Endodermal cell (in vitro differentiated cells): ENCODE measurements at places on chromosomes 12 and 14.

DNA sequence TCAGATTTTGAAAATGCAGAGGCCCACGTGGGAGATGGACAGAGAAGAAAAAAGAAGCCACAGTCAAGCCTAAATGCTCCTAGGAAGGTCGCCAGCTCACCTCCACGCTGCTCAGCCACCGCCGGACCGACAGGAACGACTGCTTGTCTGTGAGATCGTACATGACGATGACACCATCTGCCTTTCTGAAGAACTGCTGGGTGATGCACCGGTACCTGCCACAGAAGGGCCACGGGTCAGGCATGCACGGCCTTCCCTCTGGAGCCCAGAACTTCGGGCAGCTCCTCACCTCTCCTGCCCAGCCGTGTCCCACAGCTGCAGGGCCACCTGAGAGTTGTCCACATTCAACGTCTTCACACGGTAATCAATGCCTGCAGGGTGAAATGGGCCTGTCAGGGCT, 125.6 kb downstream of the CRACR2A start:
- DNase-seq: no peak

GRCh38 chr12:29053567-29053966, 95.5 kb upstream of the FAR2 start:
- DNase-seq: no peak

DNA sequence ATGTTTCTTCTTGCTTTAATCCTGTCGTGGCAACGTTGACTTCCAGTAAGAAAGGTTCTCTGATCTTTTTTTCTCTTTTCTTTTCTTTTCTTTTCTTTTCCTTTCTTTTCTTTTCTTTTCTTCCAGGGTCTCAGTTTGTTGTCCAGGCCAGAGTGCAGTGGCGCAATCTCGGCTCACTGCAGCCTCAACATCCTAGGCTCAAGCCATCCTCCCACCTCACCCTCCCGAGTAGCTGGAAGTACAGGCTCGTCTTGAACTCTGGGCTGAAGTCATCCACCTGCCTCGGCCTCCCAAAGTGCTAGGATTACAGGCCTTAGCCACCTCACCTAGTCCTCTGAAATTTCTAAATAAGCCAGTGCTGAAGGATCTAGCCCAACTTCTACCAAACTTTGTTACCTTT, 1.3 kb upstream of the MAP3K9 start:
- DNase-seq: peak; percentile 47

DNA sequence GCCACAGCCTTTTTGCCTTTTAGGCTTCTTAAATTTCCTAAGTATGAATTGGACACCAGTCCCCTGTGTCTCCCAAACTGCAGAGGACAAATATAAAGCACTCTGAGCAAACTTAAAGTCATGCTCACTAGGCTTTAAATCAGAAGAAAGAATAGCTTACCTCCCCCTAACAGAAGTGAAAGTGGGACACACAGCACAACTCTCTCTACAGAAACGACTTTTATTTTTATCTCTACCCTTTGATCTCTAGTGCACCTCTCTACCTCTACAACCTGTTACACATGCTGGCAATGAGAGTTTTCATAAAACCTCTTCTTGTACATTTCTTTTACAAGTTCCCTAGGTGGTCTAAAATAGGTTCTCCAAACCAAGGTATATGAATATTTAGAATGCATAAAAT, 19.7 kb downstream of the IAPP start:
- DNase-seq: no peak

GRCh38 chr12:14779834-14780233, 23.4 kb downstream of the WBP11 start:
- no peak for DNase-seq

GRCh38 chr14:56125772-56126636, 7.8 kb downstream of the PELI2 start:
- DNase-seq: no peak

GRCh38 chr14:103029936-103030335, 27.4 kb downstream of the CDC42BPB start:
- no peak for DNase-seq

DNA sequence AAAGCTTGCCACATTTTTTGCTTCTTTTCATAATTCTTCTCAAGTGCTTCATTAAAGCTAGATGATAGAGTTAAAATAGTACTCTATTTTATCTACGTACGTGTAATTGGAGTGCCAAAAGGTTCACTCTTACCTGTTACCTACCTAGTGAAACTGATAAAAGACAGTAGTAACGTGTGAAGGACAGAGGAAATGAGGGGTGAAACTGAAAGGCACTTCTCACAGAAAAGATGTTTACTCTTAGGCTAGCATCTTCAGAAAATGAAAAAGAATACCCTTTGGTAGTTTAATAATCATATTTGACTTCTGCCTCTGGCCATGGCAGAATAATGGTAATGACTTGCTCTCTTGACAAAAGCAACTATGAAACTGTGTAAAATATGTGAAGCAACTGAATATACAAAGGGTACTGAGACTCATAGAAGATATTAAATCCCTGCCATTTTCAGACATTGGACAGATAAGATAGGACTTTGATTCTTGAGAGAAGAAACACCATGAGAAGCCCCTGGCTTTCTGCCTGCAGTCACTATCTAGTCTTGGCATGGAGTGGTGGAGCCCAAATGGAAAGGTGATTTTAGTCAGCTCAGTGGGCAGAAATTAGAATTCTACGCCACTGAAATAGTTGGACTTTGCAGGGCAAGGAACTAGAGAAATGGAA, 6.3 kb upstream of the EVL start:
- no peak for DNase-seq

DNA sequence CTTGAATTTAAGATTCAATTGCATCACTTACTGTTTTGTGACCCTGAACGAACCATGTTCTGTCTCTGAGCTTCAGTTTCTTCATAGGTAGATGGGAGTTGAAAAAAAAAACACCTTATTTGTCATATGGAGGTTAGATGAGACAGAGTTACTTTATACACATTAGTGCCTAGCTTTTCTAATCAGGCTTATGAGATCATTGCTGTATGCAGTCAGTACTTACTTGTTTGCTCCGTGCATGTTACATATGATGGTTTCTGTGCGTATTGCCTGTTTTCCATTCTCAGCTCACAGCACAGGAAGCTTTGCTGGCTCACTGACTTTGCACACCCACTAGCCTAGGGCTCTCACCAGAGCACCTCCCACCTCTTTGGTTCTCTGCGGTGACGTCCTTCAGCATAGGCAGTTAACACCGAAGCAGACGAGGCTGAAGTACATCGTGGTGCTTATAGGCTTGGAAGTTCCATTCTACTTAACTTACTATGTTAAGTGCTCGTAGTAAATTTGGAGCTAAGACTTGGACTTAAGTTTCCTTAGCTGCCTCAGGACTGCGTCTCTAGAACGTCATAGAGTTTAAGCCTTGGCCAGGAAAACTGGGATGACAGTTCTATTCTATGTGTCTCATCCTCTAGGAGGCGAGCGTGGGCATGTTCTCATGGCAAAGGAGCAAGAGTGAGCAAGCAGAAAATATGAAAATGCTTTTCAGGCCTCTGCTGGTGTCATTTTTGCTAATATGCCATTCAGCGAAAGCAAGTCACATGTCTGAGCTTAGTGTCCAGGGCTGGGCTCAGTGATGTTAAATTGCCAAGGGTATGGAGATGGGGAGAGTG, 57.3 kb downstream of the NRXN3 start:
- DNase-seq: peak; percentile 67

DNA sequence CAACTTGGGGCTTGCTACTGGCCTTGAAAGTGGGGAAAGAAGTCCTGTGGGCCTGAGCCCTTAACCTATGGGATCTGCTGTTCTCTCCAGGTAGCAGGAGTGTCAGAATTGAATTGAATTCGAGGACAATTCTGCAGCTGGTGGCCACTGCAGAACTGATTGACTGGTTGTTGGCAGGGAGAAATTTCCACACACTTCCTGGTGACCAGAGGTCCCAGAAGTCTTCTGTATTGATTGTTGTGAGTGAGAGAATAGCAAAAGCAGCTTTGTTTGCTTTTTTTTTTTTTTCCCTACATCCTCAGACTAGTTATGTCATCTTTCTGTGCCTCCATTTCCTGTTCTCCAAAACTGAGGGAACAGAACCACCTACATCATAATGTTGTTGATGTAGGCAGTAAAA, 64.1 kb downstream of the PRICKLE1 start:
- DNase-seq: no peak

- DNase-seq: no peak
Measured at GRCh38 chr14:59262717-59263454, 74.4 kb downstream of the DAAM1 start.

GRCh38 chr12:97560786-97561618, 98.4 kb downstream of the RMST start:
- DNase-seq: no peak

GRCh38 chr14:20611277-20611676, 20.1 kb upstream of the RNASE12 start:
- no peak for DNase-seq

DNA sequence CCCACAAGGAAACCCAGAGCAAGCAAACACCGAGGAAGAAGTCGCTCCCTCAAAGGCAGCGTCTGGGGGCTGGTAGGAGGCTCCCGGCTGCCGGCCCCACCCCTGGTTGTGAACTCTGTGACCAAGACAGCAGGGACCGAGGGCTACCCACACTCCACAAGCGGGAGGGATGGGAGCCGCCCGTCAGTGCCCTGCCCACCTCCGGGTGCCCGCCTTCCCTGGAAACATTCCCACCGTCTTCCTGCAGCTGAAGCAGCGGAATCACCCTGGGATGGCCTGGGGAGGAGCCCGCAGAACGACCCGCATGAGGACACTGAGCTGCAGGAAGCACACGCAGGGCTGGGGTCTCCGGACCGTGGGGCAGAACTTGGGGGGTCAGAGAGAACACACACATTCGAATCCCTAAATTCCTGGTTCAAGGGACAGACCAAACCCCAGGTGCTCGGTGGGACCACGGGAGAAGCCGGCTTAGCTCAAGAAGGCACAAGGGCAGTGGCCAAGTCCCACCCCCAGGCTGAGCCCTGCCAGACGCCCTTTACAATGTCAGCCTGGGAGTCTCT, 33.5 kb upstream of the C14orf180 start:
- DNase-seq: peak; percentile 41

- no peak for DNase-seq
Measured at GRCh38 chr12:112734859-112735695, 56.5 kb upstream of the RPH3A start.

DNA sequence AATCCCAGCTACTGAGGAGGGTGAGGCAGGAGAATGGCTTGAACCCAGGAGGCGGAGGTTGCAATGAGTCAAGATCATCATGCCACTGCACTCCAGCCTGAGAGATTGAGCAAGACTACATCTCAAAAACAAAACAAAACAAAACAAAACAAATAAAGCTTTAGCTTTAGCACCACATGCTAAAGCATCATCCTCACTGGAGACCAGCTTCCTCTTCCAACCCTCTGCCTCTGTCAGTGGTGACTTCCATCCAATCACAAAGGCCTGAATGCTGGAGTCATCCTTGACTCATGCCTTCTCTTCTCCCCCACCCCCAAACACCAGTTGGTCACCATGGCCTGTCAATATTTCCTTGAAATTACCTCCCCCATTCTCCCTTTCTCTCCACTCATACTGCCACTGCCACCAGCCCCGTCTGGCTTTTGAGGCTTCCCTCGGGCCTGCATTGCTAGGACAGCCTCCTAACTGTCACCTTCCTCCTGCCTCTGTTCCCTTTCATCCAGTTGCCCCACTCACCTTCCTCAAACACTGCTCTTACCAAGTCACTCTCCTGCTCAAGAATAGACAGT, 1.4 kb downstream of the ZNF385A start:
- DNase-seq: no peak

DNA sequence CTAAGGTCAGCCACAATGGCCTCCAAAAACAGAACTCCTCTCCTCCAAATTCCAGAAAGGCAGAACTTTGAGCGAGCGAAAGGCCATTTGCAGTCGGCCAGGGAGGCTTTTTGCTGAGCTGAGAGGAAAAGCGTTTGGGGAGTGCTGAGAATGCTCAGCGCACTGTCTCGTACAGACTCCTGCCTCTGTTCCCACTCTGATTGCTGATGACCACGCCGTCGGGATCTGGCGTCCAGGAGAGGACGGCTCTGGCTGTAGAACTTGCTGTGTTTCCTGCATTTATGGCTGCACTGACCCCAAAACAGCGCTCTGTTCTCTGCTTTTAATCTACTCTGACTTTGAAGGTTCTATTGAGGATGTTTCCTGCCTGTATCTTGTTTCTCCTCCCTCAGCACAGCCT, 82.4 kb upstream of the WSCD2 start:
- DNase-seq: no peak

GRCh38 chr12:97414855-97415254, 47.7 kb upstream of the RMST start:
- DNase-seq: no peak

- no peak for DNase-seq
Measured at GRCh38 chr14:63078569-63078968, 33.3 kb upstream of the KCNH5 start.

- peak; percentile 85 for DNase-seq
Measured at GRCh38 chr12:50734409-50735263, 29.3 kb upstream of the ATF1 start.

DNA sequence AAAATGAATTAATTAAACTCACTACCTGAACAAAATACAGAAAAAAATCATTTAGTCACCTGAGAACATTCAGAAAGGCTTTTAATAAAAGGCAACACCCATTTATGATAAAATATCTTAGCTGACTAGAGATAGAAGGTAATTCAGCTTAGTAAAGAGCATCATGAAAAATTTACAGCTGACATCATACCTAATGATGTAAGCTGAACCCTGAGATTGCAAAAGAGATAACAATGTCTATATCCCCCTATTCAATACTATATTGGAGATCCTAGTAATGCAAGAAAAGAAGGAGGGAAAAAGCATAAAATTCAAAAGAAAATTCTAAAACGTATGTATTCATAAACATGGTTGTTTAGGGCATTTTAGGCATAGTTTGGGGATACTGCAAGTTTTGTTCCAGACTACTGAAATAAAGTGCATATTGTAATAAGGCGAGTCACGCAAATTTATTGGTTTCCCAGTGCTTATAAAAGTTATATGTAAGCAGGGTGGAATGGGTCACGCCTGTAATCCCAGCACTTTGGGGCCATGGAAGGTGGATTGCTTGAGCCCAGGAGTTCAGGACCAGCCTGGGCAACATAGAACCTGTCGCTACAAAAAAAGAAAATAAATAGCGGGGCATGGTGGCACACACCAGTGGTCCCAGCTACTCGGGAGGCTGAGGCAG, 292.0 kb downstream of the FBXL14 start:
- DNase-seq: no peak

GRCh38 chr12:69688471-69689427, 10.4 kb downstream of the BEST3 start:
- peak; percentile 95 for DNase-seq

GRCh38 chr12:31586728-31587127, 4.2 kb downstream of the DENND5B start:
- no peak for DNase-seq
